ENCODE measurements at places on chromosomes 4 and X.

- DNase-seq: no peak
Observed at GRCh38 chr4:138879757-138880156, 135.8 kb upstream of the NOCT start.

DNA sequence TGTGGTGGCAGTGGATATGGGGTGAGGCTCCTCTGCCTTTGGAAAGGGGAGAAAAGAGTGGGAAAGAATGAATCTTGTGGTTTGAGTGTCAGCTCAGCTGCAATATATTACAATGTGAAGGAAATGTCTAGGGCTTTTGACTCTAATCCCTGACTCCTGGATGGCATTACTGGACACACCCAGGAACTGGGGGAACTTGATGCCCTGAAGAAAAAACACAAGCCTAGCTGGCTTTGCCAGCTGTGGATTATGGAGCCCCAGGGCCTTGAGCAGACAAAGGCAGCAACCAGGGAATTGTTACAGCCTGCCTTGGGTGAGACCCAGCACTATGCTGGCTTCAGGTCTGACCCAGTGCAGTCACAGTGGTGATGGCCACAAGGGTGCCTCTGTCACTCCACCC is 57.1 kb upstream of the CYSLTR1 start:
- peak; percentile 44 for DNase-seq

DNA sequence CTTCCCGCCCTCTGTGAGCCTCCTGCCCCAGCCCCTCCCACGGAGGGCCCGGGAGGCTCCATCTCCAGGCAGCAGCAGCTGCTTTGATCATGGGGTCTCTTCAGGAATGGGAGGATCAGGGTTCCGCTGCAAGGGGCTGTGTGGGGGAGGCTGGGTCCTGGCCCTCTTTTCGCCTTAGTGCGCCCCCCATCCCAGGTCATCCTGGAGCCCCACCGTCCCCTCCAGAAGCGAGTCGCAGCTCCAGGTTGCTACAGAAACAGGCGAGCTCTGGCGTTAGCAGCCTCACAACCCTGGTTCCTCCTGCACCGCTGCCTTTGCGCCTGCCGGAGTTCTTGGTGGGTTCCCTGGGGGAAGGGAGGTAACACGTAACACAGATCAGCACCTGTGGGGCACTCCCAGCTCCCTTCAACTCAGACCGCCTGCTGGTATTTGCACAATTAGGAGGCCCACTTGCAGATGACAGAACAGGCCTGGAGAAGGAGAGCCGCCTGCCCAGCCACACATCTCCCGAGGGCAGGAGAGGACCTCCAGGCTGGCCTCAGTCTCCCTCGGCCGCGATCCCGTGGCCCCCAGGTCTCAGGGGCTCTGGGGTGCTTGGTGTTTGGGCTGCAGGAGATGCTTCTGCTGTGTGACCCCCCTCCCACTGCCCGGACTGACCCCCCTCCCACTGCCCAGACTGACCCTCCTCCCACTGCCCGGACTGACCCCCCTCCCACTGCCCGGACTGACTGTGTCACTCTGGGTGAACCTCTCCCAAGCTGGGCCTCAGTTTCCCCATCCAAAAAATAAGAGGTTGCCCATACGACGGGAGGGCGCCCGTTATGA is 64.2 kb upstream of the ADRA2C start:
- DNase-seq: no peak

- DNase-seq: no peak
Observed at GRCh38 chr4:121062521-121062920, 9.8 kb downstream of the NDNF start.

- peak; percentile 11 for DNase-seq
Observed at GRCh38 chrX:75155447-75155826, 646 bp downstream of the ABCB7 start.

GRCh38 chr4:121676345-121677075 is 20.3 kb downstream of the ANXA5 start:
- DNase-seq: no peak

DNA sequence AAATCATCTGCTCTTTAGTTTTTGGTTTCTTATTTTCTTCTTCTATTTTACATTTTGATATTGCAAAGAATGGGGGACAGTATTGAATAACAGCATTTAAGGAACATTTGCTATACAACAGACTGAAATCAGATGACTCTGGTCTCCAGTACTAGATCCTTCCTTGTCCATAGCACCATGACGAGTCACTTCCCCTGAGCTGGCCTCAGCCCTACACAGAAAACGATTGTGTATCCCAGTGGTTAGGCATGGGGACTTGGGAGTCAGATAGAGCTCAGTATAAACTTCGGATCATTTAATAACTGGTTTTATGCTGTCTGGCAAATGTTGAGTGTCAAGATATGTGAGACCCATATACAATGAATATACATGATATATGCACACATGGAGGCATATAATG is 44.7 kb upstream of the BEX4 start:
- no peak for DNase-seq

DNA sequence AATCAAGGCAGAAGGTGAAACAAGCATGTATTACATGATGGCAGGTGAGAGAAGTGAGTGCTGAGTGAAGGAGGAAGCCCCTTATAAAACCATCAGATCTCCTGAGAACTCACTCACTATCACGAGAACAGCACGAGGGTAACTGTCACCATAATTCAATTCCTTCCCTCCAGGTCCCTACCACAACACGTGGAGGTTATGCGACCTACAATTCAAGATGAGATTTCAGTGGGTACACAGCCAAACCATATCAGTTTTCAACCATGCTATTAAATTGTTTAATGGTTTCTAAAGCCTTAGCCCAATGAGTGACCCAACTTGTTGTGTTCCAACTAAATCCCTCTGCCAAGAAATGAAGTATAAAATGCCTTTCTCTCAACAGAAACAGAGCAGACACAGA is 519.8 kb downstream of the GBA3 start:
- DNase-seq: no peak

GRCh38 chr4:139509727-139510410 is 46.1 kb downstream of the SETD7 start:
- no peak for DNase-seq

GRCh38 chr4:180953572-180953971 is 1289.6 kb upstream of the TENM3 start:
- DNase-seq: no peak
